ENCODE measurements at places on chromosomes 3 and 15.

DNA sequence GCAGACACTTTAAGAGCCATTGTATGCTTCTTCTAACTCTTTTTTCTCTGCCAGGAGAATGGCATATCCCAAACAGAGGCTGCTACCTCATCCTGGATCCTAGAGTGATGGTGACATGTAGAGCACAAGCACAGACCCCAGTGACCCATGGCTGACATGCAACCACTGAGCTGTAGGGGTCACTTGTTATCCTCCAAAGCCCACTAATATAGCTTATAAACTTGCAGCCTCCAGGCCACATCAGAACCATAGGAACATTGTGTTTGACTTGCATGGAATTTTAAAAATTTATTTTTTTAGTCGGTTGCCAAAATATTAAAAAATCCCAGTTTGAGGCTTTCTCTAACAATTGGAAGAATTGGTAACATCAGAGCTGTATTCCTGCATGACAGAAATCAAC, 283.0 kb upstream of the WNT5A start:
- no peak for DNase-seq

DNA sequence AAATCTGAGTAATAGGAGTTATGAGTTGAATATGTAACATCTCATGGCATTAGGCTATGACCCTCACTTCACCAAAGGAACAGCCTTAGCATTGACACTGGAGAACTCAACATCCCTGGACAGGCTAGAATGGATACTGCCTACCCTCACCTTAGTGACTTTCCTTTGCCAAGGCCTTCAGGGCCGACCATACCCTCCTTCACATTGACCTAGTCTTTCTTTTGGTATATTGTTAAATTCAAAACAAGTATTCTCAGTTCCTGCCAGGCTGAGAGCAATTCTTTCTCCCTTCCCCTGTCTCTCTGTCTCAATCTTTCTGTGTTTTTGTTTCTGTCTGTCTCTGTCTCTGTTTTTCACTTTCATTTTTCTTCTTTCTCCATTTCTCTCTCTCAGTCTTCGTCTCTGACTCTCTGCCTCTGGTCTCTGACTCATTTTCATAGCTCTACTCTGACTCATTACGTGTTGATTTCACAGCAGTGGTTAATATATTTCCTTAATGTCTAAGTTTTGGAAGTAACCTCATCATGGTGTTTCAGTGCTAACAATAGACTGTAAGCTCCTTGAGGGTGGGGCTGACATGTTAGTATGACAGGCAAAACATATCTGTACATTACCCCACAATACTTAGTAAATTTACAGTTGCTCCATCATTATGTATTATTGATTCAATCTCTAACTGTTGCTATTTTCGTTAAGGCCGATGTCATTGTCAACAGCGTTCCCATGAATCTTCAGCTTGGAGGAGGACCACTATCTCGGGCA, 32.5 kb downstream of the PARP15 start:
- peak; percentile 17 for DNase-seq

DNA sequence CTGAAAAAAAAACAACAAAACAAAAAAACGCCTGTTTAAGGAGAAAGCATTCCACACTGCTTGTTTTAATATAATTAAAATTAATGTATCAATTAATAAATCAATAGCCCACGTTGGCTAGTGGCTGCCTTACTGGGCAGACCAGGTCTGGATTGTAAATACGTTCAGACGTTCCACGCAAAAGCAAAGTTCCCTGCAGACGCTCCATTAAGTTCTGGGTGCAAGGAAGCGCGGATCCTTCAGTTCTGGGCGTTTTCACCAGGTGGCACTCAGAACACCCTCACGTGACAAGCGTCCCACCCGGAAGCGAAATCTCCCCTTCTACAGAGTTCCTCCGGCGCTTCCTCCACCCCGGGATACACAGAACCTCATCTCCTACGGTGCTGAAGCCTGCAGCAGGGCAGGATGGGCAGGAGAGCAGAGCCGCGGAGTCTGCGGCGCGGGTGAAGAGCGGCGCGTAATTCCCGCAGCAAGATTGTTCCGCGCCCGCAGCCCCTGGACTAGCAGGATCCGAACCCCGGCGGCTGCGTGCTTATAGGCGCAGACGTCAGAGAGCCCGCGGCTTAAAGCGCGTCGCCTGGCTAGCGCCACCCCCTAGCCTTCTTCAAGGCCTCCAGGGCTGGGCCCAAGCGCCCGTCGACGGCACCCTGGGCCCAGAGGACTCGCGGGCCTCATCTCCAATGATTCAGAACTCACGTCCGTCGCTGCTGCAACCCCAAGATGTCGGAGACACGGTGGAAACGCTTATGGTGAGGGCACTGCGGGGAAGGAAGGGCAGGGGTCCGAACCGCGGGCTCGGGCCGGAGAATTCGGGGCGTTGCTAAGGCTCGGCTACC, at the start of gene SLC25A38:
Gene SLC25A38 (plus strand): TSS at position 326 of the 836 bp plus-strand sequence. CDS start 355 bp downstream, at position 681.
- DNase-seq: peak; percentile 88

DNA sequence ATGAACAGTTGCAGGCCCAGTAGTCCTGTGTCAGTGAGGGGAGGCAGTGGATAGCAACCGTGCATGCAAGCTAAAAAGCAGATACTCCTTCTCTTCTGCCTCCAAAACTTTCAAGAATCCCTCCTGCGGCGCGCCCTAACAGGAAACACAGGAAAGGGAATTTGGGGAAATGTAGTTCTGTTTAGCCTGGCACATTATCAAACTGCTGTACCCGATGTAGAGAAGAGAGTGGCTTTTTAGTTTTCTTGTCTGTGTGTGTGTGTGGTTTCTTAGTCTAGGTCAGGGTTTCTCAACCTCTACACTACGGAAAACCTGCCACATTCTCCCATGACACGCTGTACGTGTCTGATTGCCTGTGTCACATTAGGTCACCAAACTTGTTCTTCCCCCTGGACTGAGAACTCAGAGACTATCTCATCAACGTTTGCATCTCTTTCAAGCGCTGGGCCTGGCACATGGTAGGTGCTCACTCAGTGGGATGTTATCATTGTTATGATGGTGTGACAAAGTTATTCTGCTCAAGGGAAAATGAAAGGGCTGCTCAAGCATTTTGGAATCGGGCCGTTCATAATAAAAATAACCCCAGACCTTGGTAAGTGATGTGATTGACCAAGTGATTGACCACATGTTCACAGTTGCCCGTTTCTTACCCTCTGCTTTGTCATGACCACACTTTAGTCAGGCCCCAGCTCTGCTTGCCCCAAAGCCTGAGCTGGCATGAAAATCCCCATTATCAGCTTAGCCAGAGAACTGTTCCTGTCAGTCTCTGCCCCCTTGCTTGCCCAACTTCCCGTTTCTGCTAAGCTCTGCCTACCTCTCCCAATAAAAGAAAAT, 33.2 kb downstream of the TM4SF4 start:
- peak; percentile 21 for DNase-seq

DNA sequence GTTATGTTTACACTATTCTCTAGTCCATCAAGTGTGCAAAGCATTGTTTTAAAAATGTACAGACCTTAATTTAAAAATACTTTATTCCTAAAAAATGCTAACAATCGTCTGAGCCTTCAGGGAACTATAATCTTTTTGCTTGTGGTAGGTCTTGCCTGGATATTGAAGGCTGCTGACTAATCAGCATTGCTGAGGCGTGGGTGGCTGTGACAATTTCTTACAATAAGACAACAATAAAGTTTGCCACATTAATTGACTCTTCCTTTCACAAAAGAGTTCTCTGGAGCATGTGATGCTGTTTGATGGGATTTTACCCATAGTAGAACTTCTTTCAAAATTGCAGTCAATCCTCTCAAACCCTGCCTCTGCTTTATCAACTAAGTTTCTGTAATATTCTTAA, 384.0 kb upstream of the TGFBR2 start:
- no peak for DNase-seq

DNA sequence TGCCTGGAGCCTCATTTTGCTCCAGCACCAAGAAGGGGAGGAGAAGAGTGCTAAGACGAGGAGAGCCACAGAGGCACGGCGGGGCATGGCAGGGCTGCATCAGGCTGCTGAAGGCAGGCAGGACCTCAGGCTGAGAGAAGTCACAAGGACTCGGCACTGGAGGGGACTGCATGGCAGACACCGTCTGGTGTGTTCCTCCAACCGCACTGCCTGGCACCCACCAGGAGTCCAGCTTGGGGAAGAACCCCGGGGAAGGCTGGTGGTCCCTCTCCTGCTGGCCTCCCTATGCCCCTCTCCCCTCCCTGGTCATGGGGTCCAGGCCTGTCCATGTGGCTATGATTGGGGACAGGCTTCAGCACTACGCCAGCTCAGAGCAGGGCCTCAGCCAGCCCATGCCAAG, 153.2 kb upstream of the MEF2A start:
- DNase-seq: no peak

DNA sequence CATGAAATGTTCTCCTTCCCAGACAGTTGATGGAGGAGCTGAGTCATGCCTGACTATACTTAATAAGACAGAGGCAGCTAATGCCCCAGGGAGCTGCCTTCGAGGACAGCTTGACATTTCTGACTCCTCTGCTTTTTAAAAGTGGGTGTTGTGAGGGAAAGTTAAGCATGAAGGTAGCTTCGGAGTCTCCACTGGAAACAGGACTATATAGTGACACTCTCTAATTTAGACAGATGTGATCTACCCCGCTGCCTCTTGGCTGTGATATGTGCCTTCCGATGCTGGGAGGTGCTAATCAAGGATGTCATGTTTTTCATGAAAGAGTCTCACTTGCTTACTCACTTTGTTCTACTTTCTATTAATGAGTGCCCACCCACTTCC, 72.7 kb downstream of the IL1RAP start:
- peak; percentile 45 for DNase-seq

DNA sequence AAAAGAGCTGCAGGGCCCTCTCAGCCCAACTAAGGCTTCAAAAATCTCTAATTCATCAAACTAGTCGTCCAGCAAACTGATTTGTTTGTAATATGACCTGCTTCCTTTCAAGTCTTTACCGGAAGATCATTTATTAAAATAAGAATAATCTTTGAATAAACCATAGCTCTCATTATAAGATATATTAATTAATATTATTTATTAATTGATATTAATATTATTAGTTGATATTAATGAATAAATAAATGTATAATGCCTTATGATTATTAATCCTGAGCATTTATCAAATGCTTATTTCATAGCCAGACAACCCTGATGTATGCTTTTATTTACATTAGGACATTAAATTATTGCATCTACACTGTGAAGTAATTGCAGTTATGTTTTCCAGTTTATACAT, 550.7 kb upstream of the ALCAM start:
- DNase-seq: no peak

DNA sequence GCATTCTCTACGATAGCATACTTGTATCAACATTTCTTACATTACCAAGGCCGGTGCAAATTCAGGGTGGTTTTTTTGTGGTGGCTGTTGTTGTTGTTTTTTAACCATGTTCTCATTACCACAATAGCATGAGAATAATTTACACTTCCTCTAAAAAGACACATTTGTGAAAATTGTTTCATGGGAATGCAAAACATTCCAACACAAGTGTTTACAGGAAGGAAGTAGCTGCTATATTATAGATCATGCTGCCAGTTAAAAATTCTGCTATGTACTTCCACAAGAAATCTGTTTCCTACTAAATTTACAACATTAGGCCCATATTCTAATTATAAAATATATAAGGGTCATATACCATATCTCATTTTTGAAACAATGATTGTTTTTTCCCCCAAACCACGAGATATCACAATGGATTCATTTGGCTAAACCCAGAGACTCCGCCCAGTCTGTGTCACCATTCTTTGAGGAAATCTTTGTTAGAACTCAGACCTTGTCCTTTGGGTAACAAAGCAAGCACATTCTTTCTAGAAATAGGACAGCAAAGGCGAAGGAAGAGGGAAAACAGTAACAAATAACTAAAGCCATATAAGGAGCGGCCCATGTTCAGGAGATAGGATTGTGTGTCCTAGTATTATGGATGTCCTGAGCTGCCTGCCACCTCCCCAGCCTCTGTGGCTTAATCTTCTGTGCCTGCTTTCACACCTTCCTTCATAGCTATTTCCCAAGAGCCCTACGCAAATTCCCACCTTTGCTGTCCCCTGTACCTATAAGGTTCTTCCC, 60.1 kb downstream of the UACA start:
- no peak for DNase-seq

GRCh38 chr3:73245459-73245858, 184.0 kb downstream of the EBLN2 start:
- no peak for DNase-seq

DNA sequence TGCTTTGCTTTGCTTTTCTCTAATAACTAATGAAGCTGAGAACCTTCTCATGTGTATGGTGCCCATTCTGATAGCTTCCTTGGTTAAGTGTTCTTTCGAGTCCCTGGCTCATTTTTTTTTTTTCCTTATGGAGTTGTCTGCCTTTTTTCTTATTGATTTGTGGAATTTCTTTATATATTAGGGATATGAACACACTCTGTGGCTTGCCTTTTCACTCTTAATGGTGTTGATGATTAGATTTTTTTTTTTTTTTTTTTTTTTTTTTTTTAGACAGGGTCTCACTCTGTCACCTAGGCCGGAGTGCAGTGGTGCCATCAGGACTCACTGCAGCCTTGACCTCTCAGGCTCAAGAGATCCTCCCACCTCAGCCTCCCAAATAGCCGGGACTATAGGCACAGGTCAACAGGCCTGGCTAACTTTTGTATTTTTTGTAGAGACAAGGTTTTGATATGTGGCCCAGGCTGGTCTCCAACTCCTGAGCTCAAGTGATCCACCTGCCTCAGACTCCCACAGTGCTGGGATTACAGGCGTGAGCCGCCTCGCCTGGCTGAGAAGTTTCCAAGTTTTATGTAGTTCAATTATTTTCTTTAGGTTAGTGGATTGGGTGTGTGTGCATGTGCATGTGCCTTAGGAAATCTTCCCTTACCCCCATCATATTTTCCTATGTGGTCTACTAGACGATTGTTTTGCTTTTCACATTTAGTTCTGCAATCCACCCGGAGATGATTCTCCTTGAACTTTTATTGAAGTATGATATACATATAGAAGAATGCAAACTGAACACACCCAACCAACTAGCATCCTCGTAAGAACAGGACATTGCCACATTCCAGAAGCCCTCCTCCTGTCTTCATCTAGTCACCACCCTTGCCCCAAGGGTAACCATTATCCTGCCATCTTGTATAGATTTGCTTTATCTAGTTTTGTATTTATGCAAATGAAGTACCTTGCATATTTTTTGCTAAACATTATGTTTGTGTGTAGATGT, 1.7 kb upstream of the SNRPA1 start:
- no peak for DNase-seq

DNA sequence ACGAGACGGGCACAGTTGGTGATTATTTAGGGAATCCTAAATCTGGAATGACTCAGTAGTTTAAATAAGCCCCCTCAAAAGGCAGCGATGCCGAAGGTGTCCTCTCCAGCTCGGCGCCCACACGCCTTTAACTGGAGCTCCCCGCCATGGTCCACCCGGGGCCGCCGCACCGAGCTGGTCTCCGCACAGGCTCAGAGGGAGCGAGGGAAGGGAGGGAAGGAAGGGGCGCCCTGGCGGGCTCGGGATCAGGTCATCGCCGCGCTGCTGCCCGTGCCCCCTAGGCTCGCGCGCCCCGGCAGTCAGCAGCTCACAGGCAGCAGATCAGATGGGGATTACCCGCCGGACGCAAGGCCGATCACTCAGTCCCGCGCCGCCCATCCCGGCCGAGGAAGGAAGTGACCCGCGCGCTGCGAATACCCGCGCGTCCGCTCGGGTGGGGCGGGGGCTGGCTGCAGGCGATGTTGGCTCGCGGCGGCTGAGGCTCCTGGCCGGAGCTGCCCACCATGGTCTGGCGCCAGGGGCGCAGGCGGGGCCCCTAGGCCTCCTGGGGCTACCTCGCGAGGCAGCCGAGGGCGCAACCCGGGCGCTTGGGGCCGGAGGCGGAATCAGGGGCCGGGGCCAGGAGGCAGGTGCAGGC, 318.0 kb downstream of the FGF12 start:
- DNase-seq: no peak
